ENCODE measurements at places on chromosomes 2 and 18.

- DNase-seq: no peak
Measured at GRCh38 chr2:164606557-164606956, 14.7 kb downstream of the GRB14 start.

GRCh38 chr2:191150230-191150599, 579 bp downstream of the STAT4 start:
- no peak for DNase-seq

- no peak for DNase-seq
Measured at GRCh38 chr18:39721712-39722111, 2156.1 kb upstream of the CELF4 start.

DNA sequence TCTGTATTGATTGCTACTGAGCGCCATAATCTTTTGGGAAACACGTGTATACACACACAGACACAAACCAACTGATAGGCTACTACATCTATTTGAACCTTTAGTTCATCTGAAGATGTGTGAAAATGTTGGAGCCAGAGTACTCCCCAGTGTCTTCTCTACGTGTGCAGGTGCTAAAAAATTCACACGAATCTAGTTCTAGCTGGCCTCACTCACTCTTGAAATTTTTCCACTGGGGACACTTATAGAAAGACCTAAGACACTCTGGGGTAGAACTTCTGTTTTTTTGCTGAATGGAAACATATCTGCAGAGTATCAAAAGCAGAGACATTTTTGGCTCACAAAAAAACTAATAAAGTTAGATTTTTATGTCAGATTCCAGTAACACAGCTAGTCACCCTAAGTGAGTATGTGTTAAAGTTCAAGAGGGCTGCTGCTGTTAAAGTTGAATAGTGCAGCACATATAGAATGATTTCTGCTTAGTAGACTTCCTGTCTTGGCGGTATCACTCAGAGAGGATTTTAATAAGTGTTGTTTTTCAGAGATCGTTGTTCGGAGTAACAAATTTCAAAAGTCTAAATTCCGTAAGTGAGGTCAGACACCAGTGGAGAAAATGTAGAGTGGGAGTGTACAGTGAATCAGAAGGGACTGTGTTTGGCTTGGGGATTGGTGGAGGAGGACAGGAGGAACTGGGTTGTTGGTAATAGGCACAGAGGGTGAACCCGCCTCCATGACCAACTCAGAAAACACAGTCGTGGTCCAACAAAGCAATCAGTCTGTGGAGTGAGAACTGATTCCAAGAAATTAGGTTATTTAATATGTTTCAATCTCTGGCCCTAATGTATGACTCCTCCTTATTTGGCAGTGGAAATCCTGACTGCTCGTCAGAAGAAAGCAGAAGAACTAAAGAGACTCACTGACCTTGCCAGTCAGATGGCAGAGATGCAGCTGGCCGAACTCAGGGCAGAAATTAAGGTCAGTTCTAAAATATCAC, 43.1 kb downstream of the KCTD18 start:
- DNase-seq: no peak

- DNase-seq: no peak
Measured at GRCh38 chr18:78790960-78791359, 188.7 kb upstream of the SALL3 start.

DNA sequence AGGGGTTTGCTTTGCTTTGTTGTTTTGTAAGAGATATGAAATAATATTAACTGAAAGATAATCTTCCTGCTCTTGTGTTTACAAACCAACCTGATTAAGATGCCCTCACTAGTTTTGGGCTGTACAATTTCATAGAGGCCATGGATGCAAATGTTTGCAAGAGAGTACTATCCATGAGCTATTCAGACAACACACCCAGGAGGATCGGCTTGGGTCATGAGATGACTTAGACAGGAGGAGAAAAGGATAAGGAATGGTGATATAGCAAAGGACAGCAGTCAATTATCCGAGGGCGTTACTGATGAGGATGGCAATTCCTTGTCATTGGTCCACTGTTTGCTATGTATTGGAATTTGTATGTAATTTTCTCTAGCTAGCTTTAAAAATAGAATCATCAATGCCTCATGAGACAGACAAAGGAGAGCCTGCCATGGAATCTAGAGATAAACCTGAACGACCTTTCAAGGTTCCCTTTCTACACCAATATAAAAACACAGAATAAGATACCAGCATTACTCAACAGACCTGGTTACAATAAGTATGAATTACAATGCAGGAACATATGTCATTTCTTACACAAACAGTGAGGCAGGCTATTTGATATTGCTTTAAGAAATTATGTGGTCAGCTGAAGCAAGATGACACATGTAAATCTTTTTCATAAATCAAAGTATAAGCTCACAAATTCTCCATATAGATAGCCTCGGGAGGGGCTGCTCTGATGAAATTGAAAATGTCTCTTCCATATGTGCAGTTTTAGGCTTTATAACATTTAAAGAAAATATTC, 54.4 kb upstream of the SOS1 start:
- DNase-seq: no peak

DNA sequence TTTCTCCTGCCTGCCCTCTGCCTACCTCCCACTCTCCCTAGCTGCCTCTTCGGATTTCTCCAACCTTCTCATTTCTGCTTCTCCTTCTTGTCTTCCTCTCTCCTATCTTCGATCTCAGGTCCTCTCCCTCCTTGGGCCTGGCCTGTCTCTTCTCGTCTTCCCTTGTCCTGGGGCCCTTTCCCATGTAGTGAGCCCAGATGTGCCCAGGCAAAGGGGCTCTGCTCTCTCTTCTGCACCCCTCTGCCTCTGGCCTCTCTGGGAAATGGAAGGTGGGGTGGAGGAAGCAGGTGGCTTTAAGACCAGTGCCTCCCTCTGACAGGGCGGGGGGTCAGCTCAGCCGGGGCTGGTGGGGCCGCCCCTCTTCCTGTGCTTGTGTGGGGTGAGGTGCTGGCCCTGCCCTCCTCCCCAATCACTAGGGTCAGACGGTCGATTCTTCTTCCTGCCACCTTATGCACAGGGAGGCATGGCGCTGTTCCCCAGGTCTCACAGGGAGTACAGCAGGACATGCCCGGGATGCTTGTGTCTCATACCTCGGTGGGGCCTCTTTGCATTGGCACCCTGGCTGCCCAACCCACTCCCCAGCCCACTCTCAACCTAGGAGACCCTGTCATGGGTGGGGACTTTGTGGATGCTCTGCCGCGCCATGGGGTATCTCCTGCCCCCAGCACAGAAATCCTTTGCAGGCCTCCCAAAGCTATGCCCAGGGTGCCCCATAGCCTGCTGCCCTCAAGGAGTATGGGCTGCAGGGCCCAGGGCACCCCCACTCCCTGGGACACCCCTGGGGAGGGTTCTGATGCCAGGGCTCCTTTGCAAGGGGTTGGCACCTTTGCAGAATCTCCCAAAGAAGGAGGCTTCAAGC, 213.8 kb upstream of the HAAO start:
- no peak for DNase-seq

- DNase-seq: no peak
Measured at GRCh38 chr2:219204425-219205164, 2.0 kb upstream of the ZFAND2B start.

DNA sequence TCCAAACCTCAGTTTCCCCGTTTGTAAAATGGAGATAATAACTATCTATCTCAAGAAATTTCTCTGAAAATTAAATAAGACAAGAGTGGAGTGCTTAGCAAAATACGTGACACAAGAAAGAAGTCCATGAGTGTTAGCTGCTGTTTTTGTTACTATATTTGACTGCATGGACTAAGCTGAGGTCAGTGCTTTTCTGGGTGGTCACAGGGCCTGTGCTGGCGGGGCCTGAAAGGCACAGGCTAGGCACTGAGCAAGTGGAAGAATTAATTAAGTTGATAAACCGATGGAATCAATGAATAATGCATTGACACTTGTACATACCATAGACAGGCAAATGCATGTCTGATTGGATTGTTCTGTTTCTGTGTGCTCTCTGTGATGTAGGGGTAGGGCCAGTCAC, 27.3 kb downstream of the RPL37A start:
- no peak for DNase-seq

DNA sequence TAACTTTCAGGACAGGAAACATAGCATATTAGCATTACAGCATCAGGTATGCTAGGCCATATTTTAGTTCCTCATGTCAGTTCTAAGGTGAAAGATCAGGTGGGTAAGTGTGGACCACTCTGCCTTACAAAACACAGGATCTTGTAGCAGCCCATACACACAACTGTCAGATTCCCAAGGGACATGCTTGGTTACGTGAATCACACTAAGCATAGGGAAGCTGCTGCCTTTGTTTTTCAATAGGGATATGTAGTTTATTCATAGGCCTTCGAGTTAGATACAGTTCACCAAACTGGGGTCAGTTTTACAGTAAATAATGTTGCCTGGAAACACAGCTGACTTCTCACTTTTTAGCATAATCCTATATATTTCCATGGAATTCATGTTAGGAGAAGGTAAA, 116.1 kb upstream of the OTX1 start:
- DNase-seq: no peak

- no peak for DNase-seq
Measured at GRCh38 chr2:153020201-153020600, 301.8 kb downstream of the ARL6IP6 start.

- DNase-seq: no peak
Measured at GRCh38 chr2:182359990-182360662, 66.7 kb downstream of the PDE1A start.

- no peak for DNase-seq
Measured at GRCh38 chr2:126803434-126803775, 95.3 kb upstream of the TEX51 start.

GRCh38 chr18:55322178-55322735, 265.7 kb downstream of the TCF4 start:
- no peak for DNase-seq

GRCh38 chr18:58687871-58688308, 16.6 kb downstream of the MALT1 start:
- DNase-seq: peak; percentile 31

DNA sequence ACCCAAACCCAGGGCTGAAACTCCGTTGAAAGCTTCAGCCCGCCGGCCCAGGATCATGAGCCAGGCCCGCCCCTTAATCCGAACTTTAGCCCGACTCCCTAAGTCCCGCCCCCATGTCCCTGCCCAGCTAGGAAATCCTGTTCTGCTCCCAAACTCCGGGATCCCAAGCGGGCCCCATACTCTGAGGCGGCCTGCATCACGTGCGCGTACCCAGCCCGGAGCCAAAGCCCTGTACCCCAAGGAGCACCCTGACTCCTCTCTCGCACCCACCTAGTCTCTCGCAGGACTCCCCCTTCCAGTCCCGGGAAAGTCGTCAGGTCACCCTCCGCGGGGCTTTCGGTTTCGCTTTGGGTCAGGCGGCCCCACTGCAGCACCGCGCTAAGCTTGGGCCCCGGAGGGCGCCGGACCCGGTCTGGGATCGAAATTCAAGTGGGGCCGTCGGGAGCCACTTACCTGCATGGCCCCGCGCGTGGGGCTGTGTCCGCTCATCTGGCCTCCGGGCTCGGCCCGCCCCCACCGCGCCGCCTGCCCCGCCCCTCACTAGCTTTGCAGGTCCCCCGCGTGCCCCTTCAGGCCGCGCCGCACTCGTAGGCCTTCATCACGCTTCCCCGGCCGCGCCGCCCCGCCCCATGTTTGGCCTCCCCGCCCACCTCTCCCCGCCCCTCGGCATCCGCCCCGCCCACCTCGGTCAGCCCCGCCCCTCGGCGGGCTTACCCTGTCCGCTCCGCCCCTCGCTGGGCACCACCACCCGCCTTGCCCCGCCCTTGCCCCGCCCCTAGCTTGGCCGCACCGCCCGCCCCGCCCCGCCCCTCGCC, at the start of gene DNPEP:
DNPEP (minus strand) TSS at position 607 of the 815 bp plus-strand sequence; CDS start at position 489, 118 bp downstream.
- no peak for DNase-seq

- no peak for DNase-seq
Measured at GRCh38 chr2:67054728-67055127, 342.4 kb upstream of the ETAA1 start.

DNA sequence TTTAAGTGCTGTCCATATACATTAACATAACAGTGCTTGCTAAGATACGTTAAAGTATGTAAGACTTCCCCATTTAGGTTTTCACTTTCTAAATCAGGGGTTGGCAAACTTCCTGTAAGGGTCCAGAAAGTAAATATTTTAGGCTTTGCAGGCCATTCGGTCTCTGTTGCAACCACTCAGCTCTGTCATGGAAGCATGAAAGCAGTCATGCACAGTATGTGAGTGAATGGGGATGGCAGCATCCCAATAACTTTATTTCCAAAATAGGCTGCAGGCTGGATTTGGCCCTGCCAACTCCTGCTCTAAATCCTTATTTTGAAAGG, 128.7 kb downstream of the PLA2R1 start:
- no peak for DNase-seq

- no peak for DNase-seq
Measured at GRCh38 chr2:33581872-33582271, 17.2 kb downstream of the FAM98A start.

DNA sequence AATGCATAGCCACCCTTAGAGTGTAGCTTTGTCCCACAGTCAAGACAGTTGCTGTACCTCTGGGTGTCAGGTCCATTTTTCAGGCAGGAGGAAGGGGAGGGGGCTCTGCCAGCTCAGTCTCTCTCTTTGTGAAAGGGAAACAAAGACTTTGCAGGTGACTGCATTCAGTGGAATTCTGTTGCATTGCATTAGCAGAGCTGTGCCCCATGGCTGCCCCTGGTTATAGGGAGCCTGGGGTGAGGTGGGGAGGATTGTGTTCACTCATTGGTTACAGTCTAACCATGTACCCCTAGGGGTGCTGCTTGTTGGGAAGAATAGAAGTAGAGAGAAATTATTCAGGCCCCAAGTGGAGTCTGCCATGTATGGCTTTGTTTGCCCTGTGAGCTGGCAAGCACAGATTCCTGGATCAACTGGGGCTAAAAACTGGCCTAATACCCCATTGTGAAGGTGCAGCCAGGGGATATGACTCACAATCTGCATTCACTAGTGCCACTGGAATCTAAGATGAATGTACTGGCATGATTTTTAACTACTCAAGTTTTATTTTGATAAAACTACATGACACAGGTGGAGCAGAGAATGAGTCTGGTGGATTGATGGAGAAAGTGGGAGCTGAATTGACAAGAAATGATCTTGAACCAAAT, 118.4 kb downstream of the SH3BP4 start:
- DNase-seq: no peak

DNA sequence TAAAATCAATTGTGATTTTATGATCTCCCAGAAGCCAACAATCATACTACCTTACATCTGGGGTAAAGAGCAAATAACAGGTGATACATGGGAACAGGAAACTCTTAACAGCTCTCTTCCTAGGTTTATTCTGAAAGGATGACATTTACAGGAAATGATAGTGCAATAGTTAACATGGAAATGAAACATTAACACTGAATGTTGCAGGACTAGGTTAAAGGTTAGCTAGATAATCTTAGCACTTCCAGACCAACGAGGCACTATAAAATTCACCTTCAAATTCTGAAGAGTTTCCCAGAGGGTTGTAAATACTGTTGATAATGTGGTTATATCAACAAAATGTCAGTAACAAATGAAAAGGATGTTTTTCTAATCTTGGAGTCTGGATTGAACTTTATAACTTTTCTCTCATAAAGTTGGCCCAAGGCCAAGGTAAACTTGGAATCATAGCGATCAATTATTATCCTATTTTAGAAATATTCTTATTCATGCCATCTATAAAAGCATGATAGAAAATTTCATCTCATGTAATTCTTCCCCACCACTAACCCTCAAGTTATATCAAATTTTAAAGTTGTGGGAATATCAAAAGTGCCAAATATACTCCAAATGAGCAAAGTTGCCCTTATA, 32.9 kb upstream of the GCG start:
- no peak for DNase-seq
